ENCODE measurements at places on chromosomes 16 and 17. TPM values are rescaled to one million over a fixed set of nuclear protein-coding genes. Genes with fewer than 3 reads are reported as not detected.

The TOX3 gene
- 9.2 TPM for total RNA-seq

DNA sequence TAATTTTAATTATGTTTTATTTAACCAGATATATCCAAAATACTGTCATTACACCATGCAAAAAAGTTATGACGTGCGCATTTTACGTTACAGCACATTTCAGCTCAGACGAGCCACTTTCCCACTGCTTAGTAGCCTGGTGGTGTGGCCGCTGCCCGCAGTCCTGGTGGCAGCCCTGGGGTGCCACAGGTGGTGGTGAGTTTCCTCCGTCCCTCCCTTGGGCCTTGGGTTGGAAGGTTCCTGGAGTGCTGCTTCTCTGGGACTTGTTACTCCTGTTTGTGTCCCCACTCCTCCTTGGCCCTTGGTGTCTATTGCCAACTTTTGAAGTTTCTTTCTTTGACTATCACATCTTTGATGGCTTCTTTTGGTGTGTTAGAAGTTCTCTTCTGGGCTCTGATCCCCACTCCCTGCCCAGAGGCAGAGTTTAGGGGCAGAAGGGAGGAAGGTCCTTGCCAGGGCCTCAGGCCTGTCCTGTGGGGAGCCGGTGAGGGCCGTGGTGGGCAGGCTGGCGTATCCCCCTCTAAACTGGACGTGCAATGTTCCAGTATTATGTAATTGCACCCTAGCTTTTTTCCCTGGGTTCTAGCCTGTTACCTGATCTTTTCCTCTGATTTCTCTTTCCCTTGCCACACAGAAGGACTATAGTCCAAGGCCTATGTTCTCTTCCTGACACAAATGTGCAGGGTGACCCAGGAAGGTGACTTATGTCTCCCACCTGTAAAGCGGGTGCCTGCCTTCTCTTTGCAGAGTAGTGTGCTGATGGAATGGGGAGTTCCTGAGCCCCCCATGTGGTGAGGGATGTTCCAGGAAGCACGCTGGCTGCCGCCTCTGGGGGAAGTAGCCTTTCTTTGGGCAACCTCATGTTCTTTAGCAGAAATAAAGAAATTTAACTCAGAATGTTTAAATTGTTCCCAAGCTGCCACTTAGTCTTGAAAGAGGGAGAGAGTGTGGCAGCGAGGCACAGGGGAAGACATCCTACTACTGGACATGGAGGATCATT is 8.4 kb downstream of the MPRIP start:
- DNase-seq = no peak

DNA sequence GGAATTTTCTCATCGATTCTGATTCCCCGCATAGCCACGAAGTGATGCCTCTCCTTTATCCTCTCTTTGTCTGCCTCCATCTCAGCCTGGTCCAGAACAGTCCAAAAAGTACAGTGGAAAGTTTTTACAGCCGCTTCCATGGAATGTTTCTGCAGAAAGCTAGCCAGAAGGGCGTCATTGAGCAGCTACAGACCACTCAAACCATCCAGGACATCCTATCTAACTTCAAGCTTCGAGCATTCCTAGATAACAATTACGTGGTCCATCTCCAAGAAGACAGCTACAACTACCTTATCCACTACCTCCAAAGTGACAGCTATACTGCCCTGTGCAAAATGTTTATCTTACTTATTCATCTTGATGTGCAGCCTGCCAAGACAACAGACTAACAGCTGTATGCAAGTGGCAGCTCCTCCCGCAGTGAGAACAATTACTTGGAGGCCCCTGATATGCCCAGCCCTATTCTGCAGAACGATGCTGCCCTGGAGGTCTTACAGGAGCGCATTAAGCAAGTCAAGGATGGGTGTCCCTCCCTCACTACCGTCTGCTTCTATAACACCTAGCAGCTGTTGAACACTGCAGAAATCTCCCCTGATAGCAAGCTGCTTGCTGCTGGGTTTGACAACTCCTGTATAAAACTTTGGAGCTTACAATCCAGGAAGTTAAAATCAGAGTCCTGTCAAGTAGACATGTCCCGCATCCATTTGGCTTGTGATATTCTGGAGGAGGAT is 38.9 kb downstream of the SLFN12L start:
- no peak for DNase-seq

DNA sequence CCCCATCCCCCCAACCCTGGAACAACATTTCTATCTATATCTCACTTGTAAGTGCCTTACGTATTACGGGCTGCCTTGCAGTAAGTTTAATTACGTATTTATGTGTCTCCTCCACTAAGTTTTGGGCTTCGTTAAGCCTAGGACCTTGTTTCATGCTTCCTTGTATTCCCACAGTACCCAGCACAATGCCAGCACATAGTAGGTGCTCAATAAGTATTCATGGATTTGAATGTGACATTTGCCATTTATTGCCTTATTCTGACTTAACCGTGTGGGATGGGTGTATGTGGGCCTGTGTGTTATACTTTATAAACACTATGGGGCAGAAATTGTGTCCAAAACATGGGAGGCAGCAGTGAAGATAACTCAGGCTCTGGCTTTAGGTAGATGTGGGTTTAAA is 6.0 kb downstream of the COA3 start:
- no peak for DNase-seq

All from breast epithelium (tissue), 4 donors.